ENCODE measurements at places on chromosomes 4 and X. TPM values are rescaled to one million over a fixed set of nuclear protein-coding genes. Genes with fewer than 3 reads are reported as not detected.
A peak's percentile ranks its signal among the peaks of the same experiment; 100 is the strongest.

Gene NDST3
- 38.4 TPM for total RNA-seq

Gene AFP
- total RNA-seq, result not detected

Gene MAGEA11
- not detected for total RNA-seq

Gene SRPX
- total RNA-seq, result 9.2 TPM

Gene KLB
- total RNA-seq, result not detected

DNA sequence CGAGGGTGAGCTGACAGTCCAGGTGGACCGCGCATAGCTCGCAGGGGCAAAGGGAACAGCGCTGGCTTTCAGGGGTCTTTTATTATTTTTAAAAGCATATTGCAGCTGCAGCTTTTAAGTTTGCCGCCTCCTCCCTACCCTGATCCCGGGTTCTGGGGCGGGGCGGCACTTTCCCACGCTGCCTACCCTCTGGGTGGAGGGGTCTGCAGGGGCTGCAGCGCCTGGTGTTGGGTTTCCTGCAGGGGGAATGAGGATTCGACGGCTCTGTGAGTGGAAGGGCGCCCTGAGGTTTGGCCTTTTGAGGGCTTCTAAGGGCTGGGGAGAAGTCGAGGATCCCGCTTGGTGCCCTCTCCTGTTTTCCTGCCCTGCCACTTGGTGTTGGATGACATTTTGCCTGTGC lies 80.7 kb upstream of the SCML1 start:
- peaks cover 4% of the 10 kb centered on the region for H3K4me1 ChIP-seq
- H3K4me3 ChIP-seq, result peak overlapping the region; percentile 76
- DNase-seq, result no peak

- no peak for DNase-seq
- H3K4me3 ChIP-seq, result no peak overlapping the region
- H3K27ac ChIP-seq, result no peak overlapping the region
- H3K27me3 ChIP-seq, result peaks cover 6% of the 10 kb centered on the region
- H3K36me3 ChIP-seq, result peaks cover 4% of the 10 kb centered on the region
Measured at GRCh38 chr4:7976634-7977033, 37.0 kb upstream of the AFAP1 start.

GRCh38 chrX:84760560-84760959 lies 243.1 kb upstream of the APOOL start:
- H3K27ac ChIP-seq, result no peak overlapping the region
- no peak for DNase-seq
- no peaks in the 10 kb centered on the region for H3K36me3 ChIP-seq
- H3K4me3 ChIP-seq, result no peak overlapping the region
- H3K4me1 ChIP-seq, result no peaks in the 10 kb centered on the region

GRCh38 chr4:41442810-41443209 lies 95.1 kb upstream of the LIMCH1 start:
- H3K36me3 ChIP-seq, result no peaks in the 10 kb centered on the region
- no peak overlapping the region for H3K4me3 ChIP-seq
- no peak overlapping the region for H3K27ac ChIP-seq
- peaks cover 12% of the 10 kb centered on the region for H3K4me1 ChIP-seq

- H3K36me3 ChIP-seq, result no peaks in the 10 kb centered on the region
- no peak overlapping the region for H3K27ac ChIP-seq
- no peak overlapping the region for H3K4me3 ChIP-seq
- no peak for DNase-seq
- H3K4me1 ChIP-seq, result no peaks in the 10 kb centered on the region
Measured at GRCh38 chr4:108048157-108048556, 58.5 kb downstream of the HADH start.

DNA sequence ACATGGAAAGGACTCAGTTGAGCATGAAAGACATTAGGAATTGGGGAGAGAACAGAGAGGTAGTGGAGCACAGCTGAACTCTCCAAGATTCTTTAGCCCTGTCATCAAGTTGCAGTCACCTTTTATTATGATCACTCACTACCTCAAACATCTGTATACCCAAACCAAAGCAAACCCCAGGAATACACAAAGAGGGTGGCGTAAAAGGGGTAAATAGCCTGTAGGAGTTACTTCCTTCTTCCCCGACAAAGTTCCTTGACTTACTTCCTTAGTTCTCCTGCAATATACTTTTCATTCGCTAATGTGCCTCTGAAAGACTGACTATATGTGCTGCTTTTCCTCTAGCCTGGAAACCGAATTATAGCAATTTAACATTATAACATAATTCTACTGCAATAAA lies 159.9 kb downstream of the SPRY1 start:
- H3K27ac ChIP-seq, result no peak overlapping the region
- no peak for DNase-seq
- H3K27me3 ChIP-seq, result no peaks in the 10 kb centered on the region
- no peaks in the 10 kb centered on the region for H3K4me1 ChIP-seq
- no peaks in the 10 kb centered on the region for H3K36me3 ChIP-seq
- no peak overlapping the region for H3K4me3 ChIP-seq

DNA sequence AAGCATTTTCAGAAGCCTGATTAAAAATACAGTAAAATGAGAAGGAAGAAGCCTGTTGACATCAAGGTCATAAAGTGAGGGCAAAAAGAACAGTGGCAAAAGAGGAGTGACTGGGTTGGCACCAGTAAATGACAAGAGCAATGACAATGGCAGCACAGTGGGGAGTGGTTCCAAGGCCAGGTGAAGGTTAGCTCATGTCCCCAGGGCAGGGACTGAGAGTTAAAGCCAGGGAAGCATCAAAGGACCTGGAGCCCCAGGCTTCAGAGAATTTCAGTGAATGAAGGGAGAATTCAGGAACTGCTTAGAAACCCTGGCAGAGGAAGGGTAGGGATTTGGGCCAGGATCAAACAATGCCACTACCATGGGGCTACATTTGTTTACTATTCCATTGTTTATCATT lies 8.8 kb upstream of the PIGA start:
- H3K4me1 ChIP-seq, result peaks cover 3% of the 10 kb centered on the region
- no peaks in the 10 kb centered on the region for H3K36me3 ChIP-seq
- H3K4me3 ChIP-seq, result no peak overlapping the region
- no peak overlapping the region for H3K27ac ChIP-seq
- H3K27me3 ChIP-seq, result no peaks in the 10 kb centered on the region
- no peak for DNase-seq

- H3K36me3 ChIP-seq, result no peaks in the 10 kb centered on the region
- no peaks in the 10 kb centered on the region for H3K27me3 ChIP-seq
- no peak for DNase-seq
- no peak overlapping the region for H3K4me3 ChIP-seq
Measured at GRCh38 chr4:175770555-175770954, 41.5 kb downstream of the GPM6A start.

DNA sequence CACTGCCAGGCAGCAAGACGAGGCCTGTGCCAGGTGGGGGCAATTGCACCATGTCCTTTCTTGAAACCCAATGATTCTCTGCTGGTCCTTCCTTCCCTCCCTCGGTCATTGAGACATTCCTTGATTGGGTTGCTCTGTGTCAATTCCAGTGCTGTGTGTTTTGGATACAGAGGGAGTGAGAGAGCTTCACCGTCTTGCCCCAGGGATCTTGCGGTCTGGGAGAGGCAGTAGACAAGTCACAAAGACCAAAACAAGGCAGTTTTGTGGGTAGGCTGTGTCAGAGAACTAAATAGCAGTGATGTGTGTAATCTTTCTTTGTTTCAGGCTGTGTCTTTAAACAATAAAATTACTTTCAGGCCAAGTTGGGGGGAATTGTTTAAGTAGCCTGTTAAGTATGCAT lies 38.8 kb upstream of the TADA2B start:
- H3K4me3 ChIP-seq, result no peak overlapping the region
- peaks cover 7% of the 10 kb centered on the region for H3K27me3 ChIP-seq
- H3K4me1 ChIP-seq, result no peaks in the 10 kb centered on the region
- no peak for DNase-seq

DNA sequence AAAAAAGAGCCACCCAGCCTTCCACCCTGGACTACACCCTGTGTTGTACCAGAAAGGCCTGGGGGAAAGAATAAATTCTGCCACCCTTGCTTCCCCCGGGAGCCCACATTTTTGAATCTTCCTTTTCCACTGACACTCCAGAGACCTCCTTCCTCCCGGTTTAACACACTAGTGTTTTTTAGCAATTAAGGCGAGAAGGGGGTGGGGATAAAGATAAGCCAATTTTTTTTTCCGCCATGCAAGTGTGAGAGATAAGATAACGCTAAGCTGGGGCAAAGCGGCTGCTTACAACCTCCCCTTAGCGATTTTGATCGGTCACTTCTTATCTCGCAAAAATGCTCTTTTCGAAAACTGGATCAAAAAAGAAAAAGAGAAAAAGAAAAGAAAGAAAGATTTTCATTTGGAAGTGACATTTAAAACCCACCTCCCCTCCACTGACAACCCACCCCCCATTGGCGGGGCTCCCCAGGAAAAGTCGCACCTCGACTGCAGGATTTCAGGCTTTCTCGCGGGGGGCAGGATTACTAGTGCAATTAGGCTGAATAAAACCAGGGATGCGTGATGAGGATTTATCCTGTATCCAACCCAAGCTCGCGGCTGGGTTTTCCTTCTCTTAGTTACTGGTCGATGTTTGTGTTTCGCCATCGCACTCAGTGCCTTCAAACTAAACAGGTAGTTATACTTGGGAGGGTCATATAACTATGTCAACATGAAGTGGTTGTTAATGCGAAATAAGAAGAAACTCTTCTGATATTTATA lies 6.0 kb upstream of the BCOR start:
- H3K27me3 ChIP-seq, result peaks cover 5% of the 10 kb centered on the region
- H3K4me3 ChIP-seq, result peak overlapping the region; percentile 74
- peak overlapping the region; percentile 28 for H3K27ac ChIP-seq
- H3K36me3 ChIP-seq, result no peaks in the 10 kb centered on the region
- peaks cover 12% of the 10 kb centered on the region for H3K4me1 ChIP-seq
- DNase-seq, result no peak

DNA sequence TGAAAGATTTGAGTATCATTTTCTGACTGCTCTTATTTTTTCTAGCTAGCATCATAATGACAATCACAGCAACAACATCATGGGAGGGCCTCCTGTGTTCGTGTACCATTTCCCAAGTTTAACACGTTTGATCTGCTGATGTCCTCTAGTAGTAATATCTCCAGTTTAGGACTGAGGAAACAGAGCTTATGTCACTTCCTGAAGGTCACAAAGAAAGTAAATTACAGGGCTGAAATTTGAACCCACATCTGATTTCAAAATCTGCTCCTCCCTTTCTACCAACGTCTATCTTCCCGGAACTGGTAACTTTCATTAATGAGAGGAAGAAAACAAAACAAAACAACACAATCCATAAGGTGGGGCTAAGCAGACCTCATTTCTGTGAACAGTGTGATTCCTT lies 302.7 kb downstream of the PACRGL start:
- H3K27ac ChIP-seq, result no peak overlapping the region
- DNase-seq, result no peak
- H3K4me3 ChIP-seq, result no peak overlapping the region
- H3K4me1 ChIP-seq, result peaks cover 8% of the 10 kb centered on the region

DNA sequence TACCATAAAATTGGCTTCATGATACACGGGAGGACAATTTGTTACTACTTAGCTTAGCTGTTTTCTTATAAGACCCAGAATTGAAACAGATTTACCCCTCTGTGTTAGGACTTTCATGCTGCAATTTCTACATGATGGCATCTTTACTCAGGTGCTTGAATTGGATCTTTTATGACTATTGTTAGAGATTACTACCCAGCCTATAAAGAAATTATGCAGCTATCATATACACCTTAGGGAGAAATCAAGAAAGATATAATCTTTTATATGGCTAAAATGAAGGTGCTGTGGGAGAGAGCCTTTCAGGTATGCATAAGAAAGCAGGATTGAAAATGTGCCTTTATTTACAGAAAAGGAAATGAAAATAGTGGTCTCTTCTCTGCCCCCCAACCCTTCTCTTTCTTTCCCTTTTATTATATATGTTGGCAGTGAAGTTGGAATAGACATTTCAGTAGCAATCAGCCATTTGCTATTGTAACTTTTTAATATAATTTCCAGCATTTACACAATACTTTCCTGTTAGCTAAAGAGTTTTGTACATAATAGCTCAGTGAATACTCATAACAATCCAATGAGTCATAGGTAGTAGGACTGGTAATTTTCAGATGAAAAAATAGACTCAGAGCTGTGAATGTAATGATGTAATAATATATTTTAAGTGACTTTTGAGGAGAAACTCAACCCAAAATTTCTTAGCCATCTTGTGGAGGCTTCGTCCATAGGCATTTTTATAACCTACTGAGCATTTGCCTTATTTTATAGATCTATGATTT lies 311.8 kb downstream of the ADGRL3 start:
- H3K27ac ChIP-seq, result no peak overlapping the region
- peaks cover 5% of the 10 kb centered on the region for H3K36me3 ChIP-seq
- H3K27me3 ChIP-seq, result no peaks in the 10 kb centered on the region
- no peak for DNase-seq

GRCh38 chrX:151680805-151681204 lies 14.5 kb upstream of the PRRG3 start:
- peaks cover 4% of the 10 kb centered on the region for H3K4me1 ChIP-seq
- no peaks in the 10 kb centered on the region for H3K36me3 ChIP-seq
- H3K27ac ChIP-seq, result no peak overlapping the region
- H3K27me3 ChIP-seq, result peaks cover 3% of the 10 kb centered on the region
- H3K4me3 ChIP-seq, result no peak overlapping the region

- H3K4me3 ChIP-seq, result no peak overlapping the region
- no peaks in the 10 kb centered on the region for H3K27me3 ChIP-seq
- no peak overlapping the region for H3K27ac ChIP-seq
Measured at GRCh38 chrX:22889819-22890218, 109.9 kb upstream of the DDX53 start.

DNA sequence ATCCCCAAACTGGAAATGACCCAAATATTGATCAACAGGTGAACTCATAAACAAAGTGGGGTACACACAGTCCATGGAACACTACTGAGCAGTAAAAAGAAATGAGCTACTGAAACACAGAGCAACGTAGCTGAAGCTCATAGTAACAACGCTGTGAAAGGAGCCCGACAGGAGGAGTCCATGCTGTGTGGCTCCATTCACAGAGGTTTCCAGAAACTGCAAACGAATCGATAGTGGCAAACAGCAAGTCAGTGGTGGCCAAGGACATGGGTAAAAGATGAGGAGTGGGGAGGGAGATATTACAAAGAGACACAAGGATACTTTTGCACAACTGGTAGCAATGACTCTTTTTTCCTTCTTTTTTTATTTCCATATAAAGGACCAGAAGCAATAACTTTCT lies 90.4 kb downstream of the HAUS3 start:
- peaks cover 2% of the 10 kb centered on the region for H3K27me3 ChIP-seq
- H3K36me3 ChIP-seq, result peaks cover 6% of the 10 kb centered on the region
- H3K4me1 ChIP-seq, result no peaks in the 10 kb centered on the region
- no peak overlapping the region for H3K4me3 ChIP-seq

DNA sequence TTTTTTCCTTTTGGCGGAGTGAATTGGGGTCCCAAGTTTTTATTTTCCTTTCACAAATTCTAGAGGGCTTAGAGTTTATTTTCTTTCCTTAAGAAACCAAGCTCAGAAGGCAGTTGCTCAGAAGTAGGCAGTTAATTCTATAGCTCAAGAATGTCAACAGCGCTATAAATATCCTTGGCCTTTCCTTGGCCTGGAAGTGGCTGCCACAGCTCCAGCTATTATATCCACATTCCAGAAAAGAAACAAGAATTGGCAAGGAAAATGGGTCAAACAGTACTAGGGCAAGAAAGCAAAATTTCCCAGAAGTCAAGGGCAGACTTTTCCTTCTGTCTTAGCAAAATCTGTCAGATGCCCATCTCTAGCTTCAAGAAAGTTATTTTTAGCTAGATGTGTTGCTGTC lies 31.0 kb downstream of the SLC10A6 start:
- H3K4me3 ChIP-seq, result no peak overlapping the region
- no peak overlapping the region for H3K27ac ChIP-seq
- H3K27me3 ChIP-seq, result no peaks in the 10 kb centered on the region
- no peaks in the 10 kb centered on the region for H3K4me1 ChIP-seq
- peaks cover 6% of the 10 kb centered on the region for H3K36me3 ChIP-seq

All from glutamatergic neuron (in vitro differentiated cells).